ENCODE measurements at places on chromosomes 4 and X.
A peak's percentile ranks its signal among the peaks of the same experiment; 100 is the strongest.

DNA sequence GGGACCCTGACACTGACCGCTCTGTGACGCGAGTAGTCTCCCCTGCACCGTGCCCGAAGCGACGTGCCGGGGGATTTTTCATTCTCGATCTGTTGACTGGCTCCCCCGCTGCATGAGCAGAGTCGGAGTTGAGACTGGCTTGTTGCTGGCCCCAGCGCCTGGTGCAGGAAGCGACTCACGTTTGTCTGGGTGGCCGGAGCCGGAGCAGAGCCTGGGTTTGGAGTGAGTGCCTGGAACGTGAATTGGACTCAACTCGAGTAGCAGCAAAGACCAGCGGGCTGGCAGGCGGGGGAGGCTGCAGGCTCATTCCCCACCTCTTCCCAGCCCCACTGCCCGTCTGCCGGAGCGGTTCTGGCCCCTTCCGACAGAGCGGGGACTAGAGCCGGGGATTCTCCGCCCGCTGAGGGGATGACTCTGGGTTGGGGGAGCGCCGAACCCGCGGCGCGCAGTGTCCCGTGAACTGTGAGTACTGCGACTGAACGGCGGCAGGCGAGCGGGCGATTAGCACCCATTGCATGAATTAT, 554 bp downstream of the PCDH7 start:
- DNase-seq = no peak

DNA sequence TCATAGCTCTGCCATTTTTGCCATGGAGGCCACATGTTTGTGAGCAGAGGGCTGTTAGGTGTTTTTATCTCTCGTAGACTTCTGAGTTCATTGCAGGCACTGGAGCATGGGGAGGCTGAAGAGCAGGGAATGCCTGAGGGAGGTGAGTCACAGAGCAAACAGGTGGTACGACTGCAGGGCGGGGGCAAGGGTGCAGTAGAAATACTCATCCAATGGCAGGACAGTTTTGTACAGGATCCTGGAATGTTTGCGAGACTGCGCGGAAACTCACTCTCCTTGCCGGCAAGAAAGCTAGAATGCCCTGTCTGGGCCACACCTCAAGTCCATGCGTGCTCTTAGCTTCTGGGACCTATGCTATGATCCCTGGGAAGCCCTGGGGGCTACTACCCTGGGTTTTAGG, 20.0 kb upstream of the VCX2 start:
- DNase-seq = no peak

- no peak for DNase-seq
These were observed 725 bp upstream of the CXCL1 start for GRCh38 chr4:73868206-73869129.

DNA sequence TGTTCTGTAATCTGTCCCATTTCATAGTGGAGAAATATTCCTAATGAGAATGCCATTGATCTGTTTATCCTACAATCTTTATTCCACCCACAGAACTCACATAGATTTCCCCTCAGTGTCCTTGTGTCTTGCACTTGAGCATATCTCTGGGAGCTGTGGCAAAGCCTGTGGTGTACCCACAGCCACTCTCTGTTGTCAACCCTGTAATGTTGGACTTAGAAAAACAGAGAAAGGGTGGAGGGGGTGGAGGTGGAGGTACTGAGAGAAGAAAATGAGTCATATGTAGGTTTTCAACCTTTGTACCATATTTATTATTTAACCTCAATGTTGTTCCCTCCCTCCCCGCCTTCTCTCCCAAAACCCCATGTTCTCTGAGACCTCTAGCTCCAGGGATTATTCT, 46.9 kb upstream of the TLL1 start:
- DNase-seq = no peak

DNA sequence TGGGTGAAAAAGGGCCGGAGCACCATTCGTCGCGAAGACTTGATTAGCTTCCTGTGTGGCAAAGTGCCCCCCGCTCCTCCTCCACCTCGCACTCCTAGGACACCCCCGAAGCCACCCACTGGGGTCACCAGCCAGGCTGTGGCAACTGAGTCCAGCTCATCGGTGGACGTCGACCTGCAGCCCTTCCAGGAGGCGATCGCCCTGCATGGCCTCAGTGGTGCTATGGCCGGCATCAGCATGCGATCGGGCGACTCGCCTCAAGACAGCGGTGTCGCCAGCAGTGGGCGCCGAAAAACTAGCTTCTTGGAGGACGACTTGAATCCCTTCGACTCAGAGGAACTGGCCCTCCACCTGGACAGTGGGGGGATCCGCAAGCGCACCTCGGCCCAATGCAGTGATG, 126.8 kb upstream of the CXorf66 start:
- no peak for DNase-seq

DNA sequence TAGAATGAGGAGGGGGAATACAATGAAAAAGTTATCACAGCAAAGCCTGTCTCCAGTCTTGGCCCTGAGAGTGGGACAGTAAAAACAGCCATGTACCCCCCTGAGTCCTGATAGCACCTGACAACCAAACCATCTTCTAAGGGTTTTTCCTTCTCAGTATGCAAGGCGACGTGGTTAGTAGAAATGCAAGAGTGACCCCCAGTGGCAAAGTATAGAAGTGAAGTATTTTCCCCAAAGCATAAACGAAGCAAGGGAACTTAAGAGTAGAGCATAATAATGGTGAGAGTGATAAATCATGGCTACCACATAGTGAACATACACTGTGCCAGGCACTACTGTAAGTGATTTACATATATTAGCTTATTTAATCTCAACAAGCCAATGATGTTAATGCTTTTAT, 52.8 kb downstream of the FAM47C start:
- no peak for DNase-seq

GRCh38 chrX:43707812-43708548, 51.9 kb downstream of the MAOA start:
- DNase-seq = peak; percentile 41

All from adrenal gland (tissue), 19 donors.